ENCODE measurements at places on chromosomes 12 and 14. TPM values are rescaled to one million over a fixed set of nuclear protein-coding genes. Genes with fewer than 3 reads are reported as not detected.

DNA sequence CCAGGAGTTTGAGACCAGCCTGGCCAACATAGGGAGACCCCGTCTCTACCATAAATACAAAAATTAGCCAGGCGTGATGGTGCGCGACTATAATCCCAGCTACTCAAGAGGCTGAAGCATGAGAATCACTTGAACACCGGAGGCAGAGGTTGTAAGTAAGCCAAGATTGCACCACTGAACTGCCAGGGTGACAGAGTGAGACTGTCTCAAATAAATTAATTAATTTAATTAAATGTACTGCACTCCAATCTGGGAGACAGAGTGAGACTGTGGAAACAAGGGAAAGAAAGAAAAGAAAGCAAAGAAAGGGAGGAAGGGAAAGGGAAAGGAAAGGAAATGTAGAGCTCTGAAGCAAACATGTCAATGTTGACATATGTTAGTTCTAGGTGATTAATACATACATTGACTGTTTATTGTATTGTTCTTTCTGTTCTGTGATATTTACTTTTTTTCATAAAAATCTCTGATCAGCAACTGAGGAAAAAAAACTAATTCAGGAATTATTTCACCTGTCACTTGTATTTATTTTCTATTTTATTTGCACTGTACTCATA, 99.6 kb downstream of the DENND5B start:
- no peak for DNase-seq

DNA sequence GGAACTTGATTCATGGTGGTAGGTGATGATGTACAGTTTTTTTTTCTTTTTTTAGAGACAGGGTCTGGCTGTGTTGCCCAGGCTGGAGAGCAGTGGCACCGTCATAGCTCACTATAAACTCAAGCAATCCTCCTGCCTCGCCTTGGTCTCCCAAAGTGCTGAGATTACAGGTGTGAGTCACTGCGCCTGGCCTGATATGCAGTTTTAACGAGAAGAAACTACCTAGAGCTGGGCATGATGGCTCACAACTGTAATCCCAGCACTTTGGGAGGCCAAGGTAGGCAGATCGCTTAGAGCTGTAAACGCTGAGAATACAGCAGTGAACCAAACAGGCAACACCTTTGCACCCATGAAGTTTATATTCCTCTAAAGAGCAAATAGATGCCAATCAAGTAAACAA, 13.0 kb upstream of the VPS37B start:
- peak; percentile 49 for DNase-seq

DNA sequence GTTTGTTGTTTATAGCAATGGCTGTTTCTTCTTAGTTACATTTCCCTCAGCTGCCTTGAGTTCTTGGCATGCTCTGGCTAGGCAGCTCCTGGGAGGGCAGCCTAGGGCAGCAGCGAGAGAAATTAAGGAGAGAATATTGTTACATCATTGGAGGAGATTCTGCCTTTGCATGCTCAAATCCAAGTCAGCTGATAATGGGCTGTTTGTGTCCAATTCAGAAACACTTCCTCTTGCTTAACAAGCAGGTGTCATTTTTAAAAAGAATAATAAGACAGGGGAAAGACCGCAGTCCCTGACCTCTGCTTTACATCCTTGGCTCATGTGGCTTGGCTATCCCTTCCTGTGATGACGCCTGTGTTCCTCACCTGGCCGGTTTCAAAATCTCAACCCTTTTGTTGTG, 76.9 kb downstream of the ESR2 start:
- no peak for DNase-seq

Gene GAPDH
- total RNA-seq = 1,402 TPM

Gene CMA1
- total RNA-seq = 1.4 TPM
